Stimulated activated CD8-positive, alpha-beta memory T cell treated with anti-CD3 and anti-CD28 coated beads, Interleukin-4, amount 100 ng/mL, for 4 hours (primary cell): ENCODE measurements at places on chromosomes 7 and 10.

- DNase-seq = peak; percentile 99
Measured at GRCh38 chr7:36152756-36153570, at the start of gene EEPD1. EEPD1 (plus strand) TSS chr7:36153254; CDS start chr7:36154325, 1,071 bp downstream.

GRCh38 chr10:80260295-80261243, 28.9 kb downstream of the MAT1A start:
- DNase-seq = no peak

DNA sequence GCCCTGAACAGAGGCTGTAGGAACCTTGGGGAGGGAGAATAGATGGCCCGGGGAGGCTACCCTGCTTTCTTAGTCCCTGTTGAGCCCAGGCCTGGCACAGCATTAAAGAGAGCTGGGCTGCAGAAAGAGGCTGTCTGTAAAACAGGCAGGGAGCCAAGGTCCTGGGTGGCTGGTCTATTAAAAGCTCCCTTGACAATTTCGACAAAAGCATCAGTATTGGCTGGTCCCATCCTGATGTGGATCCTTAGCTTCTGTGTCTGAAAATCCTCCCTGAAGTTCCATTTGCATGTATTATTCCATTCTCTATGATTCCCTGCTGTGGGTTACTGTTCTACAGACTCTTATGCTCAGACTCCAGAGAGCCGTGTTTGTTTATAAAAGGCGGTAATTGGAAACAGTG, 158.5 kb downstream of the GALNT17 start:
- no peak for DNase-seq

GRCh38 chr7:5382281-5382892, 41.2 kb downstream of the TNRC18 start:
- no peak for DNase-seq

DNA sequence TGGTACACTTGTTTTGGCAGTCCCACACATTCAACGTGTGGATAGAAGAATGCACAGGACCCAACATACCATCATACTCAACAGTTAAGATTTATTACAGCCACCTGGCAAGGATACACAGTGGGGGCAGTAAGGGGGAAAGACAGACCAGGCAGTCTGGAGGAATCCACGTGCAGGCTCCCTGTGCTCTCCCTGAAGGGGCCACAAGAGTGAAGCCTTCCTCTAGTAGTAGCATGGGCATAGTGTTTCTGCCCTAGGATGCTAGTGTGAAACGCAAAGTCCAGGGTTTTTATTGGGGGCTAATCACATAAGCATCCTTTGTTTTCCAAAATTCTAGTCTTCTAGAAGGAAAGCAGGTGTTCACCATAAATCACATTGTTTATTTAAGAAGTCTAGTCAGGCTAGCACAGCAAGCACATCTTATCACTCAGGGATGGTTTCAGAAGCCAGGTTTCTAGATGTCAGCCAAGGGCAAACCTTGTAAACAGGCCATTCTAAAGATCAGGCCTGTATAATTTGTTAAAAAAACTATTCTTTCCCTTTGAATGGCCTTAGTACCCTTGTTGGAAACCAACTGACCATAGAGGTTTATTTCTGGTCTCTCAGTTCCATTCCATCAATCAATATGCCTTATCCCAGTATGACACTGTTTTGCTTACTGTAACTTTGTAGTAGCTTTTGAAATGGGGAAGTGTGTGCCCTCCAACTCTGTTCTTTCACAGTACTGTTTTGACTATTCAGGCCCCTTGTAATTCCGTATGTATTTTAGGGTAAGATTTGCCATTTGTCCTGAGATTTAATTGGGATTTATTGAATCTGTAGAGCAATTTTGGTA, 12.4 kb upstream of the TFAM start:
- no peak for DNase-seq

DNA sequence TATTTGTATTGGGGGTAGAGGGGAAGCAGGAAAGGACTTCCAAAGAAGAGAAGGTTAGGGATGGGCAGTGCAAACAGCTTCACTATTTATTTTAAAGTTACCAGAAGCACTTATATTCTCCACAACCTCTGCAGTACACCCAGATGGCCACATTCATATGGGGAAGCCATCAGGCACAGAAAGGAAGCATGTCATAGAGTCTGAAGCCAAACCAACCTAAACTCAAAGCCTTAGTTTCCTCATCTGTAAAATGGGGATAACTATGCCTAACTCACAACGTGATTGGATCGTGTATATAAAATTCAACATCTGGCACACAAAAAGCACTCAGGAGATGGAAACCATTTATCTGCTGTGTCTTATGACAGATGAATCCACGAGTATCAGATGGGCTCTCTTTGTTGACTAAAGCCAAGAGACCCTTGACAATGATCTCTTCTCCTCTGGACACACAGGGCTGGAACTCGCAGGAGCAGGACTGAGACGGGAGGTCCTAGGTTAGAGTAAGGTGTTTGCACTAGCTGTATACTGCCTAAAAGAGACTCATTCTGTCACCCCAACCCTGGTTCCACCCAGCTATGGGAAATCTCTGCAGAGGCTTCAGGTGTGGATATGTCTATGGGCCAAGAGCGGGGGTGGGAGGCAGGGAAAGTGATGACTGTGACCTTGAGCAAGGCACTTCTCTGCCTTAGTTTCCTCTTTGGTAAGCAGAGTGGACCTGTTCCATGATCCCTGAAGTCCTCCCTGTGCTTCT, 1.8 kb downstream of the KIAA1549 start:
- DNase-seq = no peak

- DNase-seq = no peak
Measured at GRCh38 chr10:75505840-75506506, 74.5 kb downstream of the LRMDA start.

DNA sequence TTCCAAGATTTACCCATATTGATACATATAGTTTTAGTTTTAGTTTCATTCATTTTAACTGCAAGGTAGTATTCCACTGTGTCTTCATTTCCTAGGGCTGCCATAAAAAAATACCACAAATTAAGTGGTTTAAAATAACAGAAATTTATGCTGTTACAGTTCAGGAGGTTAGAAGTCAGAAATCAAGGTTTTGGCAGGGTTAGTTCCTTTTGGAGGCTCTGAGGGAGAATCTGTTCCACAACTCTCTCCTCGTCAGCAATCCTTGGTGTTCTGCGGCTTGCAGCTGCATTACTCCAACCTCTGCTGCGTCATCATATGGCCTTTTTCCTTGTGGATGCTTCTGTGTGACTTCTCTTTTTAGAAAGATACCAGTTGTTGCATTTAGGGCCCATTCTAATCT, 176.2 kb downstream of the DNAJC1 start:
- DNase-seq = no peak

- no peak for DNase-seq
Measured at GRCh38 chr10:80924063-80924952, 386.6 kb downstream of the SH2D4B start.

GRCh38 chr7:7664291-7664690, 23.7 kb downstream of the UMAD1 start:
- DNase-seq = no peak

- DNase-seq = no peak
Measured at GRCh38 chr7:129955993-129956543, 3.3 kb upstream of the UBE2H start.

- DNase-seq = no peak
Measured at GRCh38 chr7:53900856-53901528, 641.2 kb upstream of the VSTM2A start.

GRCh38 chr10:58291538-58292174, 22.7 kb downstream of the CISD1 start:
- DNase-seq = no peak
